CD4-positive, alpha-beta T cell treated with Interleukin-6 at 100 ng/mL for 8 hours (primary cell): ENCODE measurements at places on chromosomes 5 and 9.

GRCh38 chr5:138110266-138110963 is 26.6 kb downstream of the WNT8A start:
- no peak for DNase-seq

GRCh38 chr5:68250661-68251298 is 35.2 kb downstream of the PIK3R1 start:
- DNase-seq, result no peak

- no peak for DNase-seq
These were observed 14.0 kb upstream of the GPR151 start for GRCh38 chr5:146529984-146530383.

GRCh38 chr5:52531105-52531504 is 256.6 kb upstream of the ITGA1 start:
- no peak for DNase-seq

- DNase-seq, result no peak
These were observed 4.4 kb downstream of the TMOD1 start for GRCh38 chr9:97505845-97506244.

- no peak for DNase-seq
These were observed 572.5 kb upstream of the RGMB start for GRCh38 chr5:98200726-98201541.

DNA sequence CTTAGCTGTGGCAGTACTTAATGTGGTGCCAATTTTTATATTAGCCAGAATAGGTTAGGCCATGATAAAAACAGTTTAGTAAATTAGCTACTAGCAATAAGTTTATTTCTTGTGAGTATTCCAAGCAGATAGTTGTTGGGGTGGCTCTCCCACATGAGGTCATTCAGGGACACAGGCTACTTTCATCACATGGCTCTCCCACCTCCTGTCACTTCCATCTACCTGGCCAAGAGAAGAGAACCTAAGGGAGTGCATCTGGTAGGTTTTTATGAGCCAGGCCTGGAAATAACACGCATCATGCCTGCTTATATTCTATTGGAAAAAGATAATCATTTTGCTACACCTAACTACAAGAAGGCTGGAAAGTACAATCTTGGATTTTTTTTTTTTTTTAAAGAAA is 161.4 kb upstream of the CCNH start:
- DNase-seq, result no peak

DNA sequence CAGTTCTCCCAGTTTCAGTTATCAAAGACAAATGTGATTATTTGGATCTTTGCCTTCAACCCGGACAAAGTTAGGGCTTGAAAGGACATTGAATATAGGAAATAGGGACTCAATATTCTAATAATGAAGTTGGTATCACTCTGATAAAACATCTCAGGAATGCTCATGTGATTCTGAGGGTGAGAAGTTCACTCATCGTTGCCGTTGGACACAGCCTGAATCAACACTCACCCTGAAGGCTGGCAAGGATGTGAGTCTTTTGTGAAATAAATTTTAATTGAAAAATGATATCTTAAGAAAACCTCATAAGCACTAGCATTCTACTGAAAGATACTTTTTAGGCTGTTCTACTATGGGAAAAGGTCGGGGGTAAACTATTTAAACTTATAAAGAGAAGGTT is 44.8 kb upstream of the C9orf72 start:
- DNase-seq, result no peak

GRCh38 chr5:88143693-88144218 is 124.9 kb downstream of the TMEM161B start:
- DNase-seq, result no peak

DNA sequence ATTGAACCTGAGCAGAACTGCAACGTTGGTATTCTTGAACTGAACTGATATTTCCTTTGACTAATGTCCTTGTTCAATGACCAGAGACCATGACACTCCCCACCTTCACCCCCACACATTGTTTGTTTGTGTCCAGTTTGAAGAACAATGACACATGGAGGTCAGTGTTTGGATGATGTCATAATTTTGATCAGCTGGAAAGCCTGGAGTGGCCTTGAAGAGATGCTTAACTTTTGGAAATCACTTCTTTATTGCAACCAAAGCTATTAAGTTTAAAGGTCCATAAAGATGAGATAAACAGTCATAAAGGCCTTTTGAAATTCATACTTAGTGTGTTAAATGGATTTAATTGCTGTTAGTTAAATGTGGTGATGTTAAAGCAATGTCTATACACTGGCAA is 92.7 kb downstream of the TMC1 start:
- DNase-seq, result no peak

GRCh38 chr5:126016256-126016655 is 407.0 kb upstream of the GRAMD2B start:
- DNase-seq, result no peak

DNA sequence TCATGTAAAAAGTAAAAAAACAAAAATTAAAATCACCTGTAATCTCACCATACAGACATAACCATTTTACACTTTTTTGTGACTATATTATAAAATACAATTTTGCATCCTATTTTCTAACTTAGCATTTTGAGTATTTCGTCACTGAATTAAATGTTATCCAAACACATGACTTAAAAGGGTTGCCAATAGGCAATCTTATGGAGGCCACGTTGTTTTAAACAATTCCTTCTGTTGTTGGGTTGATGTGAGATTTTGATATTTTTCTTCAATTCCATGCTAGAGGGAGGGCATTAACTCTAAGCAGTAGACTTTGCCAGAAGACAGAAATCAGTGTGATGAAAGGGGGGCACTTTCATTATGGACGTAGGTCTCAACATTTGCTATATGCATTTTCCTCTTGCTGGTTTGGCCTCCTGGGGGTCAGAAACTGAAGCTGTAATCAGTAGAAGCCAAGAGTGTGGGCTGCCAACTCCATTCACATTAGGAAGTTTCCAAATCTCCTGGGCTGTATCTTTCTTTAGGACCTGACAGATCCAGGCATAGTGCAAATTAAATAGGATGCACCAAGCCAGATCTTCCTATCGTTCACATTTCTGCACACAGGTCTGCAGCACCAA is 614.2 kb upstream of the CLINT1 start:
- no peak for DNase-seq

DNA sequence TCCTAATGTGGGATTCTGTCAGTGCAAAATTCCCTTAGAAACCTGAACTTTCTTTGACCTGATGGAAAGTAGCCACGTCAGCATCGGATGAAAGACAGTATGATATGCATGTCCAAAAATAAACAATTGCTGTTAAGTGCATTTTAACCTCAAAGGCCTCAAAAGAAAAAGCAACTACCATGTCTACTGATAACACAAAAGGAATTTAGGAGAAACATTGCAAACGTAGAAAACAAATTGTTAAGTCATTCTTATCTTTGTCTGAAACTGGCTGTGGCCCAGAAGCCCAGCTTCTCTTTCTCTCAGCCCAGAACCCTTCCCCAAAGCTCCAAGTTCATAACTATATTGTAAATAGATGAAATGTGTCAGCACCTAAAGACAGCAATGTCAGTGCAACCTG is 11.1 kb upstream of the LHFPL2 start:
- no peak for DNase-seq

DNA sequence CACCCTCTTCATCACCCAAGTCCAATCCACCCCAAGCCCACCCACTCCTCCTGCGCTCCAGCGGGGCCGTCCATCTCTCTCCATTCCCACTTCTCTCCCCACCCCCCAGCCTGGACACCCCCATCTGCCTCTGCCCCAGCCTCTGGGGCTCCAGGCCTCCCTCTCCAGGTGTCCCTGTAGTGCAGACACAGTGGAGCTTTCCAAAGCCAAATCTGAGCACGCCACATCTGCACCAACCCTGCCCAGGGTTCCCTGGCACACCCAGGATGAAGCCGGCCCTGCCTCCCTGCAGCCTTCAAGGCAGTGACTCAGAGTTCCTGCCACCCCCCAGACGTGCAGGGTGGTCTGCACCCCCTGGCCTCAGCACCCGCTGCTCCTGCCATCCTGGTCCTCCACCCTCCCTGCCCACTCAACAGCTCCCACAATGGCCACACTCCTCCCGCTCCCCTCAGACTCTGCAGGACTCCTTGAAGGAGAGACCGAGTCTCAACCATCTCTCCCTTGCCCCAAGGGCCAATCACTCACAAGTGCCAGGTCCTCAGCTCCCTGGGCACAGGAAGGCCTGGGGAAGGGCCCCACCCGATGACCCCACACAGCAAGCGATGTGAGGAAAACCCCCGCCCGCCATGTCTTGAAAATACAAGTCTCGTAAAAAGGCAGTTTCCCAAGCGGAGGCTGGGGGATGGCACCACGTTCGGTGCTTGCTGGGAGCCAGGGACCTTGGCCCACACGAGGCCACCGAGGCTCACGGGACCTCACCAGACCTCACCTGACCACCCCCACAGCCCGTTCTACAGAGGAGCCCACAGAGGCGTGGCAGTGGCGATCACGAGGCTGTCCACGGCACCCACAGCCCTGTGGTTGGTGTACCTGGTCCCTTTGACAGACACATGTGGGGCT is 22.2 kb downstream of the VAV2 start:
- DNase-seq, result no peak

DNA sequence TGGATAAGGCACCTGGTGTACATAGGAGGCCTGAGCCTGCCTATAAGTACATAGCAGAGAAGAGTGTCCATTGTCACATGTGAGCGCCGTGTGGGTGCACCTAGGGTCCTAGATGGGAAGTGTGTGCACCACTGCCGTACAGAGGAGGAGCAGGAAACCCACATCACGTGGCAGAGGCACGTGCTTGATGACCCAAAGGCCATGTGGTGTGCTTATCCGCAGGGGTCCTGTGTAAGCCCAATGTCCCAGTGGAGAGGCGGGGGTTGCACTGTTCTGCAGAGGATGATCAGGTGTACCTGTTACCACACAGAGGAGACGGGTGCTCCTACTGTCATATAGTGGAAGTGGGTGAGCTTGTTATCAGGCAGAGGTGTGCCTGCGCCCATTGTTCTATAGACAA is 354.1 kb upstream of the IRX2 start:
- DNase-seq, result no peak

DNA sequence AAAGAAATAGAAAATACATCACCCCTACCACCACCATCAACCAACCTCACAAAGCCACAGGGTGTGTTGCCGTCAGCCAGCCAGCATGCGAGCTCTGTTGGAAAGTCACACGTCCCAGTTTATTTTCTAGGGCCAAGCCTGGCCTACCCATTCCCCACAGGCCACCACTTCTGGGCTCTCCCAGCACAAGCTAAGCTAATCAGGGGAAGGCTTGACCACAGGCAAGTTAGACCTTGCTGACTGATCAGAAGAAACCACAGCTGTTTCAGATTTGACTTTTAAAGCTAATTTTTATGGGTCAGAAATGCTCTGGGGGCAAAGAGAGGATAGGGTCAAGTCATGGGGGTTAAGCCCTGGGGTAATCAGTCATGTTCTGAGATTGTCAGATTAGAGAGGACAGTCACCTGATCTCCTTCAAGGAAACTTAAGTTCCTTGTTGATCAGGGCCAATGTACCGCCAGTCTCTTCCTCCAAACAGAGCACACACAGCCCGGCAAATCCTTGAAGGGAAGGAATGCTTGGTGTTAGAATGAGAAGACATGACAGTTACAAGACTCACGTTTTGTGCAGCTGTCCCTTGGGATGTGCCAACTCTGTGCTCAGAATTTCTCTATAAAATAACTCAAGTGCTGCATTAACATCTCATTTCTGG is 7.6 kb downstream of the SHB start:
- DNase-seq, result no peak

DNA sequence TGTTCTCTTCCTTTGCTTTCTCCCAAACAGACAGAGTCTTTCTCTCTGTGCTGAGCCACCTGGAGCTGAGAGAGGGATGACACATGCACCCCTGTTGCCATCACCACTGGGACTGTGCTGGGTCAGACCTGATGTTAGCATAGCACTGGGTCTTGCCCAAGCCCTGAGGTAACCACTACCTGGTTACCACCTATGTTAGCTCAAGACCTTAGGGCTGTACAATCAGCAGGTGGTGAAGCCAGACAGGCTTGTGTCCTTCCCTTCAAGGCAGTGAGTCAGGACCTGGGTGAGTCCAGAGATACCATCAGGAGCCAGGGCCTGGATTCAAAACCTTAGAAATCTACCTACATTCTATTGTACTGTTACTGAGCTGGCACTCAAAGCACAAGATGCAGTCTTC is 32.1 kb downstream of the FST start:
- no peak for DNase-seq

DNA sequence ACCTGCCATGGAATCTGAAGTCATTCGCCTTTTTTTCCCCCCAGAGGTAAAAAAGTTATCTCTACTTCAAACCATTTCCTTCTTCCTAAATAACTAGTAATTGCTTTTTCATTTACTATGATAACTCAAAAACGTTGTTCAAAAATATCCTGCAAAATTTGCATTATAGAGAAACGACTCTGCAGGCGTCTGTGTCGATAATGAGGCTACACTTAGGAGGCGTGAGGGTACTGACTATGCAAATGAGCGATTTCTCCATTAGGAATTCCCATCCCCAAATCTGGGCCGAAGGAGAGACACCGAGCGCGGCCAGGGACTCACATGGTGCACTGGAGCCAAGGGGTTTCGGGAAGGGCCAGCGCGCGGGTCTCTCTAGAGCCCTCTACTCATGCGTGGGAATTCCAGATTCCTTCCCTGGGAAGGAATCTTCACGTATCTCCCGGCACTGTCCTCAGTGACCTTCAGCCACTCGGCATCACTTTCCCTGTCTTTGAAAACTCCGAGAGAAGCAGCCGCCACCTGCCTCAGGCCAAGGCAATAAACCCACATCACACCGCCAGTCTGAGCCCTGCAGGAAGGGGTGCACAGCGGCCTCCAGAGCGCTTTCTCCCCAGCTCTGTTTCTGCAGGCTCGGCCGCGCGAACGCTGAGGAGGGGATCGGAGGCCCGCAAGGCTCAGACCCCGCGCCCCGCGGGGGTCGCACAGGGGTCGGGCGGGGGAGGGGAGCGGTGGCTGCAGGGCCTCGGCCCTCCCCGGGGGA is 718 bp upstream of the DENND4C start:
- peak; percentile 61 for DNase-seq

GRCh38 chr5:41649659-41650058 is 139.3 kb upstream of the PLCXD3 start:
- no peak for DNase-seq

- DNase-seq, result no peak
These were observed 3.2 kb upstream of the NR4A3 start for GRCh38 chr9:99818500-99818899.

- DNase-seq, result no peak
These were observed 856 bp upstream of the PCDHGA3 start for GRCh38 chr5:141342773-141343172.

DNA sequence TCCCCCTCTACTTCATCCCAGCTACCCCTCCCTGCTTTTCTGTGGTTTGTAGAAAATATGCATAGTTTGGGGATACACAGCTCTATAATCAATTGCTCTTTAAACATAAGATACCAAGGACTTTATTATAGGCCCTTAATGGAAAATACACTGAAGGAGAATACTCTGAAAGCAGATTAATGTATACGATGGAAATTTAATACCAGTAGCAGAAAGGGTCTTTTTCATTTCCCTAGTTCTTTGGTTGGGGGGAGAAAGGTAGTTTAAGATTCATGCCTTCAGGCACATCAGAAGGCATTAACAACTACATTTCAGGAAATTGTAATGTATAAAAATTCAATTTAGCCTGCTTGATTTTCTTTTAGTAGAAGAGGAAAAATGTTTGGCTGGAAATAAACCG is 452.9 kb upstream of the ZNF608 start:
- no peak for DNase-seq

GRCh38 chr9:18343784-18344183 is 130.2 kb upstream of the ADAMTSL1 start:
- DNase-seq, result no peak
